Fibroblast of villous mesenchyme (primary cell): ENCODE measurements at places on chromosomes 5 and 9. TPM values are rescaled to one million over a fixed set of nuclear protein-coding genes. Genes with fewer than 3 reads are reported as not detected.

NR5A1 gene
- total RNA-seq, result not detected in 2 replicates

SLC6A19 gene
- not detected in 2 replicates for total RNA-seq

LVRN gene
- under 0.01 and 0.64 TPM in 2 replicates for total RNA-seq

ALDH7A1 gene
- total RNA-seq, result 28.7 and 34.5 TPM in 2 replicates

ISL1 gene
- total RNA-seq, result not detected in 2 replicates

POU5F2 gene
- total RNA-seq, result 1.3 and 2.2 TPM in 2 replicates

MARVELD2 gene
- total RNA-seq, result 2.3 and 3.9 TPM in 2 replicates

PTGES gene
- 8.7 and 16.0 TPM in 2 replicates for total RNA-seq

ALDH1B1 gene
- total RNA-seq, result 66.0 and 74.3 TPM in 2 replicates

FAM153A gene
- total RNA-seq, result not detected in 2 replicates

PTTG1 gene
- total RNA-seq, result 158 and 180 TPM in 2 replicates

ANKRD18B gene
- 0.97 TPM in 1 of 2 replicates, not detected in the other for total RNA-seq

DMRTA1 gene
- total RNA-seq, result 0.32 and 0.86 TPM in 2 replicates

IFNA2 gene
- not detected in 2 replicates for total RNA-seq

CHSY3 gene
- total RNA-seq, result 9.9 and 11.3 TPM in 2 replicates

DNAI1 gene
- under 0.01 TPM in 1 of 2 replicates, not detected in the other for total RNA-seq

TTC33 gene
- total RNA-seq, result 12.2 and 18.6 TPM in 2 replicates

GABRA1 gene
- total RNA-seq, result not detected in 2 replicates

ZCCHC7 gene
- total RNA-seq, result 16.1 and 25.0 TPM in 2 replicates

LCN6 gene
- total RNA-seq, result not detected in 2 replicates

DOK3 gene
- 2.6 TPM in 2 replicates for total RNA-seq

TRPM6 gene
- total RNA-seq, result under 0.01 TPM in 2 replicates

ERCC6L2 gene
- total RNA-seq, result 78.9 and 102 TPM in 2 replicates

CCL21 gene
- total RNA-seq, result not detected in 2 replicates

OR1J2 gene
- 0.32 and 0.43 TPM in 2 replicates for total RNA-seq
